Naive thymus-derived CD8-positive, alpha-beta T cell (primary cell): ENCODE measurements at places on chromosomes 11 and 22. TPM values are rescaled to one million over a fixed set of nuclear protein-coding genes. Genes with fewer than 3 reads are reported as not detected.

- DNase-seq: no peak
Observed at GRCh38 chr22:39292561-39293074, 26.8 kb downstream of the RPL3 start.

GRCh38 chr11:46895821-46896220 lies 22.5 kb downstream of the LRP4 start:
- DNase-seq: no peak

GRCh38 chr22:44325718-44326490 lies 13.2 kb upstream of the SHISAL1 start:
- no peak for DNase-seq

The PRG3 gene
- not detected for total RNA-seq

GRCh38 chr11:9109858-9110731 lies 18.7 kb upstream of the SCUBE2 start:
- DNase-seq: no peak

The ZNF215 gene
- 0.16 TPM for total RNA-seq

The FIBIN gene
- total RNA-seq: not detected

The NAT10 gene
- 78.1 TPM for total RNA-seq
